Bronchial smooth muscle cell (primary cell): ENCODE measurements at places on chromosomes 1 and 21. TPM values are rescaled to one million over a fixed set of nuclear protein-coding genes. Genes with fewer than 3 reads are reported as not detected.

ERG gene
- under 0.01 TPM in 2 replicates for total RNA-seq

GADD45A gene
- total RNA-seq = 37.3 and 41.3 TPM in 2 replicates

EXOSC10 gene
- 26.6 and 32.9 TPM in 2 replicates for total RNA-seq

C1orf53 gene
- total RNA-seq = 3.4 and 7.3 TPM in 2 replicates

CELA3B gene
- not detected in 2 replicates for total RNA-seq

TENT5C gene
- 0.32 and 1.4 TPM in 2 replicates for total RNA-seq

GLIS1 gene
- total RNA-seq = 0.47 and 0.77 TPM in 2 replicates

TRIM33 gene
- 12.9 and 16.2 TPM in 2 replicates for total RNA-seq
